ENCODE measurements at places on chromosomes 6 and 20. TPM values are rescaled to one million over a fixed set of nuclear protein-coding genes. Genes with fewer than 3 reads are reported as not detected.

DNA sequence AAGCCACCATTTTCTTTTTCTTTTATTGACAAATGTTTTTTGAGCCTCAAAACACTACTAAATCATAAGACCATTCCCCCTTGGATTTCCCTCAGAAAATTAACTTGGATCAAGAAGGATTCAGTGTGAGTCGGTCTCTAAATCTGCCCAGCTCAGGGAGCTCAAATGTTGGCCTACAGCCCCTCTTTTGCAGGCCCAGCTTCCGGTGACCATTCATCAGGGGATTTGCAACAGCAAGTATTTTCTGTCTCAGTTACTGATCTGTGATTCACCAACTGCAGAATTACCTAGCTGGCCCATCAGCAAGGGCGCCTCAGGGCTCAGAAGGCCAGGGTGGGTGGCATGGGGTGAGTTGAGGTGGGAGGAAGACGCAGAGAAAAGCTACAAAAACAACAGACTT lies 318.1 kb downstream of the CDC5L start:
- H3K36me3 ChIP-seq, result no peaks in the 10 kb centered on the region
- no peaks in the 10 kb centered on the region for H3K4me1 ChIP-seq
- no peaks in the 10 kb centered on the region for H3K27me3 ChIP-seq
- no peak overlapping the region for H3K27ac ChIP-seq

DNA sequence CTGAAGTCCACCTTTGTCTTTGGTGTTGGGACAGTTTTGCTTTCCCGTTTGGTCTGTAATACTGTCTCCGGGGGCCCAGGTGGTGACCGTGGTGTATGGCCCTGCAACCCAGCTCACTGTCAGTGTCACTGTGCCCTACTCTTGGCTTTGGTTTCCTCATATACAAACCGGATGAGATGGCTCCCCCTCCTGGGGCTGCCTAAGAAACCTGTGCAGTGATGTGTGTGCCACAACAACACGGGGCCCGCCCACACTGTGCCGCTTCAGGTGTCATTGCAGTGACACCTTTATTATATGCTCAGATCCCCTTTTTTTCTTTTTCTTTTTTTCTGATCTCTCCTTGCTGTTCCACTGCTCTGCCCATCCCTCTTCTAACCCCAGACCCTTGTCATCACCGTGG lies 73.9 kb downstream of the RAMACL start:
- H3K4me1 ChIP-seq, result no peaks in the 10 kb centered on the region
- H3K4me3 ChIP-seq, result no peak overlapping the region
- DNase-seq, result peak; percentile 29
- H3K27ac ChIP-seq, result no peak overlapping the region

DNA sequence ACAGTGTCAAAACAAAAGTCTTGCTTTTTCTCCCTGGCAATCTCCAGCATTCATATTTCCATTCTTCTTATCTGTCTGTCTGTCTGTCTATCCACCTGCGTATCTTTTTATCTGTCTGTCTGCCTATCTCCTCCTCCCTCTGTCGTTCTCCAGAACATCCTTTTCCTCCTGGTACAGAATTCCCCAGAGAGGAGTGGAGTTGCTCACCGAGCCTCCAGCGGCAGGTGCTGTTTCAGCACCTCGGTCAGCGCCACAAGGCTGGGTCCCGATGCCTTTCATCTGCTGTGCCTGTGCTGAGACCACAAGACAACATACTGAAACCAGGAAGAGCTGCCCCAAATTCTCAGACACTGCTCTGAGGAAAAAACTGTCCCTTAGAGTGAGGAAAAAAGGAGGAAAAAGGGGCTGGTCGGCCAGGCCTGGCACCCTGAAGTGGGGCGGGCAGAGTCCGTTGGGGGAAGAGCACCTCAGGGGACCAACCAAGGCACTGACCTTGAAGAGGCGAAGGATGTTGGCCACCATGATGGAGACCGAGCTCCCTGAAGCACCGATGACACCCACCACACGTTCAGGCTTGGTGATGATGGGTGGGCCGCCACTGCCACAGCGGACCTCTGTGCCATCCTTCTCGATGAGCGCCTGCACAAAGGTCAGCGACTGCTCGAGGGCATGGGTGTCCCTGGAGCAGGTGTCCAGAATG lies 13.3 kb downstream of the GRM4 start:
- no peak for DNase-seq
- H3K27me3 ChIP-seq, result peaks cover 55% of the 10 kb centered on the region
- H3K4me3 ChIP-seq, result no peak overlapping the region
- no peaks in the 10 kb centered on the region for H3K36me3 ChIP-seq

- H3K4me3 ChIP-seq, result no peak overlapping the region
- peaks cover 39% of the 10 kb centered on the region for H3K4me1 ChIP-seq
- H3K27ac ChIP-seq, result no peak overlapping the region
- DNase-seq, result no peak
- H3K27me3 ChIP-seq, result no peaks in the 10 kb centered on the region
These were observed 4.9 kb downstream of the TM9SF4 start for GRCh38 chr20:32114305-32114960.

GRCh38 chr6:85641897-85642773 lies 551 bp downstream of the SYNCRIP start:
- DNase-seq, result peak; percentile 54
- H3K27me3 ChIP-seq, result no peaks in the 10 kb centered on the region
- peaks cover 21% of the 10 kb centered on the region for H3K36me3 ChIP-seq
- H3K4me1 ChIP-seq, result peaks cover 9% of the 10 kb centered on the region
- H3K27ac ChIP-seq, result peak overlapping the region; percentile 100

GRCh38 chr6:69624944-69625343 lies 171.9 kb downstream of the LMBRD1 start:
- H3K4me1 ChIP-seq, result no peaks in the 10 kb centered on the region
- no peak for DNase-seq
- no peak overlapping the region for H3K27ac ChIP-seq
- no peak overlapping the region for H3K4me3 ChIP-seq
- no peaks in the 10 kb centered on the region for H3K36me3 ChIP-seq
- no peaks in the 10 kb centered on the region for H3K27me3 ChIP-seq

DNA sequence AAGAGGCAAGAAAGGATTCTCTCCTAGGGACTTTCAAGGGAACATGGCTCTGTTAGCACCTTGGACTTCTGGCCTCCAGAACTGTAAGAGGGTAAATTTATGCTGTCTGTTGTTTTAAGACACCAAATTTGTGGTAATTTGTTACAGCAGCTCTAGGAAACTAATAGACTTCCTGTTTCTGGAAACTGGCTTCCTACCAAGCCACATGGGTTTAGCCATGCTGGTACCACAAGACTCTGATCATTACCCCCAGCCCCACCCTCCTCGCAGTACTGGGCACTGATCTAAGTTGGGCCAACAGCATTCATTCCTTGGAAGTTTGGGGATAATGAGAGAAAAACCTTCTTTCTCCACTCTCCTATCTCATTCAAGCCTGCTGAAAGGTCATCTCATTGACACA lies 109.5 kb upstream of the SMLR1 start:
- H3K27me3 ChIP-seq, result no peaks in the 10 kb centered on the region
- no peak for DNase-seq
- no peaks in the 10 kb centered on the region for H3K36me3 ChIP-seq
- H3K4me3 ChIP-seq, result no peak overlapping the region

GRCh38 chr20:23583526-23583925 lies 15.2 kb upstream of the CST9L start:
- H3K27me3 ChIP-seq, result no peaks in the 10 kb centered on the region
- H3K4me3 ChIP-seq, result no peak overlapping the region
- no peaks in the 10 kb centered on the region for H3K4me1 ChIP-seq
- no peaks in the 10 kb centered on the region for H3K36me3 ChIP-seq
- no peak overlapping the region for H3K27ac ChIP-seq
- no peak for DNase-seq

- no peaks in the 10 kb centered on the region for H3K27me3 ChIP-seq
- H3K4me3 ChIP-seq, result no peak overlapping the region
- no peaks in the 10 kb centered on the region for H3K4me1 ChIP-seq
These were observed 30.8 kb downstream of the IL20RA start for GRCh38 chr6:137013738-137014602.

DNA sequence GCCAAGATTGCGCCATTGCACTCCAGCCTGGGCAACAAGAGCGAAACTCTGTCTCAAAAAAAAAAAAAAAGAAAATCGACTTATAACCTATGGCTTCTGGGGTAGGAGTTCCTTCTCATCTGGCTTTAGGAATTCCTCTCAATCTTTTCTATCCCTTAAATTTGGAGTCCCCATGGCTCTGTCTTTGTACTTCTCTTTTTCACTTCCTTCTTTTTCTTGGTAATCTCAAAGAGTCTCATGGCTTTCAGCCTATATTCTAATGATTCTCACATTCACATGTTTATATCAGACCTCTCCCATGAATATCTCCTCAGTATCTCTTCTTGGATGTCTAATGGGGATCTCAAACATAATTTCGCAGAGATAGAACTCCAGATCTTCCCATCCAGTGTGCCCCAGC lies 42.8 kb upstream of the RALGAPA2 start:
- no peak for DNase-seq
- H3K27me3 ChIP-seq, result no peaks in the 10 kb centered on the region
- no peak overlapping the region for H3K4me3 ChIP-seq
- peaks cover 3% of the 10 kb centered on the region for H3K4me1 ChIP-seq
- H3K36me3 ChIP-seq, result no peaks in the 10 kb centered on the region
- H3K27ac ChIP-seq, result no peak overlapping the region

DNA sequence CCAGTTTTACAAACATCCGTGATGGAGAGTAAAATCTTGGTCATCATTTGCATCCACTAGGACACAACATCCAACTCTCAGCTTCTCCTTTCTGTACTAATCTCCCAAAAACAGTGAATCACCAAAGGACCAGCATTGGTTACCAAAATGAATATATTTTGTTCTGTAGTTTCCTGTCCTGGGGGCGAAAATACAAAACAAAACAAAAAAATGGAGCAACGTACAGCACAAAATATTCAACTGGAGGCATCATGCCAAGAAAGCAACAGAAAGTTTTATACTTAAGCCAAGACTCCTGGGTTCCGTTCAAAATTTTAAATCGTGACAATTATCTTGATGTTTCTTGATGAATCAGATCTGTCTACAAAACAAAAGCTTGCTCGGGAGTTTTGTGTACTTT lies 126.6 kb upstream of the CCDC28A start:
- no peaks in the 10 kb centered on the region for H3K4me1 ChIP-seq
- H3K4me3 ChIP-seq, result no peak overlapping the region
- no peak overlapping the region for H3K27ac ChIP-seq

DNA sequence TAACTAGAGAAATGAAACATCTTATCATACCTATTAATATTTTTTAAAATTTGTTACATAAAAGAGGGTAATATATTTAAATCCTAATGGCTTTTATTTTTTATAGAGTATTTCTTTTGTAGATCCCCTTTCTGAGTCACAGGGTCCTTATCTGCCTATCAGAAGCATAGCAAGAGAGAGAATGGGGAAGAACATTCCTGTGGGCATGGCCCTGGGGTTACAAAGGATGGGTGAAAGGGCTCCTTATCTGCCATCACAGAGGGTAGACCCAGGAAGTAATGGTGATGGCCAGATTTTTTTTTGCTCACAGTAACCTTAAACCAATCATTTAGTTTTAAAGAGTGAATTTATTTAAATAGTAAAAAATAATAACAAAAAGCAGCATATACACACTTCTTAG lies 582.1 kb upstream of the HTR1E start:
- no peak for DNase-seq
- no peak overlapping the region for H3K4me3 ChIP-seq
- H3K27me3 ChIP-seq, result no peaks in the 10 kb centered on the region
- no peaks in the 10 kb centered on the region for H3K4me1 ChIP-seq
- H3K36me3 ChIP-seq, result no peaks in the 10 kb centered on the region
- H3K27ac ChIP-seq, result no peak overlapping the region

Gene F13A1
- 25.4 TPM for total RNA-seq

Gene TUBB2B
- 12.7 TPM for total RNA-seq

Gene MUC22
- total RNA-seq, result not detected

Gene ARFGEF3
- total RNA-seq, result 14.5 TPM

Gene CEP250
- 22.8 TPM for total RNA-seq

Gene TSHZ2
- total RNA-seq, result 12.9 TPM

Gene FUCA2
- 70.3 TPM for total RNA-seq

Gene POPDC3
- total RNA-seq, result not detected

Gene PHACTR3
- 7.1 TPM for total RNA-seq

Gene CST2
- not detected for total RNA-seq

Gene MANEA
- total RNA-seq, result 0.80 TPM

Gene CST7
- 3.3 TPM for total RNA-seq
